ENCODE measurements at places on chromosomes 6 and 20. TPM values are rescaled to one million over a fixed set of nuclear protein-coding genes. Genes with fewer than 3 reads are reported as not detected.

KIF13A gene
- total RNA-seq = 78.9 TPM

CTNNBL1 gene
- total RNA-seq = 34.4 TPM

HLA-B gene
- total RNA-seq = 158 TPM

CDS2 gene
- total RNA-seq = 44.0 TPM

SCRT2 gene
- not detected for total RNA-seq

RAB32 gene
- 161 TPM for total RNA-seq

CST7 gene
- total RNA-seq = 0.37 TPM

EEF1A2 gene
- 0.33 TPM for total RNA-seq

EFCAB8 gene
- not detected for total RNA-seq

ARG1 gene
- not detected for total RNA-seq

MYL9 gene
- 7.2 TPM for total RNA-seq

HEY2 gene
- not detected for total RNA-seq

FLRT3 gene
- total RNA-seq = 5.6 TPM

ADGRF1 gene
- total RNA-seq = not detected

PRKN gene
- total RNA-seq = 3.4 TPM

TSBP1 gene
- total RNA-seq = not detected

SLC17A4 gene
- not detected for total RNA-seq

KCNK16 gene
- not detected for total RNA-seq

CCN2 gene
- 18.2 TPM for total RNA-seq

AVP gene
- not detected for total RNA-seq

BCAS1 gene
- total RNA-seq = 0.11 TPM

SLC32A1 gene
- not detected for total RNA-seq

PHACTR3 gene
- not detected for total RNA-seq

SNHG17 gene
- total RNA-seq = 11.5 TPM

DUSP15 gene
- not detected for total RNA-seq

PLG gene
- not detected for total RNA-seq

HECA gene
- total RNA-seq = 19.7 TPM

CALHM4 gene
- total RNA-seq = not detected
